ENCODE measurements at places on chromosomes 7 and 10.

DNA sequence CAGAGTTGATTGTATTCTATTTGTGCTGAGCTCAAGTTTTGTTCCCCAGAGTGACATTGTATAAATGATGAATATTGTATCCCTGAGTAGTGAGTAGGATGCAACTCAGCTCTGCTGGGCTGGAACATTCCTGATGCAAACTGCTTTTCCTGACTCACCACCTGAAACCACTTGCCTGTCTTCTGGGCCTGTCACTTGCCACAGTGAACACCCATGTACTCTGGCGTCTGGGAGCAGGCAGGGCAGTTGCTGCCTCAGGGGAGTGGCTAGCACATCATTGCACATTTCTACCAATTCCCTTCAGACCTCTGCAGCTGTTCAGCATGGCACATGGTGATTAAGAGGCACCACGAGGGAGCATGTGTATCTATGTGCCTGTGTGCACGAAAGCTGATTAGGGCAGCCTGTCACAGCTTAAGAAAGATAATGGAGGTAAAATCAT lies 157.3 kb downstream of the SND1 start:
- no peak for DNase-seq

- DNase-seq = peak; percentile 88
These were observed at the start of gene AP3M1 for GRCh38 chr10:74150204-74150989. TSS of gene AP3M1 (minus strand) at chr10:74150828. CDS start at chr10:74138379, 12,449 bp downstream.

- no peak for DNase-seq
These were observed 31.1 kb downstream of the CELF2 start for GRCh38 chr10:11048707-11049278.

- DNase-seq = no peak
These were observed 159.5 kb downstream of the PRKAG2 start for GRCh38 chr7:151717415-151717814.

- DNase-seq = no peak
These were observed 13.6 kb downstream of the CCSER2 start for GRCh38 chr10:84341983-84342382.

DNA sequence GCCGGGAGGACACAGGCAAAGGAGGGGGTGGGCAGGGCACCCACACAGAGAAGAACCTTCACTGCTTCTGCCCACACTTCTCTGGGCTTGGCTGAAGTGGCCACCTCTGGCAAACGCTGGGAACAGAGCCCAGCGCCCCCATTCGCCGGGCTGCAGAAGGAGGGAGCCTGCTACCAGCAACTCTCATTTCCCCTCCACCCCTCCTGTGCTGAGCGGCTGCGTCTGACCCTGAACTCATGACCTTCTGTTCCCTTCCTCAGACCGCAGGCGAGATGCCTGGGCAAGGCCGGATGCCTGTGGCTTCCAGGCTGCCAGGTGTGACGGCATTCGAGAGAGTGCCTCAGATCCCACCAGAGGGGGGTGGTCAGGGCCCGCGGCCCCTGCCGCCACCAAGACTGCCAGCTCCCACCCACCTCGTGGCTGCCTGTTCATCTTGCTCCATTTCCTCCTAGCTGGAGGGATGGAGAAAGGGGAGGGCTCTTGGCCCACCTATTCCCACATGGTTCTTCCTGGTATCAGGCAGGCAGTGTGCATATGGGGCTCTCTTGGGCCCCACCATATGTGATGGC lies 19.8 kb downstream of the DNAJB12 start:
- DNase-seq = peak; percentile 94

- DNase-seq = no peak
These were observed 4.7 kb upstream of the ABLIM1 start for GRCh38 chr10:114662646-114663217.

DNA sequence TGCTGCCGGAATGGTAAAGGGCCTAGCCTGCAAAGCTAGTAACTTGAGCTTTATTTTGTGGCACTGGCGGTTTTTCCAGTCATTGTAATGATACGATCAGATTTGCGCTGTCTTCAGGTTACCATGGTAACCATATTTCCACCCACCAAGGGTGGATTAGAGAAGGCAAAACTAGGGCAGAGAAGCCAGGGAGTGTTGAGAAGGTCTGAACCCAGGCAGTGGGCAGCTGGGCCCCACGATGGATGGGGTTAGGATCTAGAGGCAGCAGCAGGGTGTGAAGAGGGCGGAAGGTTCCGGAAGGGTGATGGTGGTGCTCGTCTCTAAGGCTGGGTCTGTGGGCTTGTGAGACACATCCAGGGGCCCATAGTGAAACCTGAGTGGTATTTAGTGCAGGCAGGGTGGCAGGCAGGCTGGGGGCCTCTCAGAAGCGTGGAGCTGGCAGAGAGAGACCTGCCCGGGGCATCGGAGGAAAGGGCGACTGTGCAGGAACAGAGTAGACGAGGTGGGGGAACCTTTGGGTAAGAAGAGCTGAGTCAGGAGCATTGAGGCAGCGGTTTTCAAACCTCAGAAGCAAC lies 87.9 kb upstream of the GTF2I start:
- no peak for DNase-seq

DNA sequence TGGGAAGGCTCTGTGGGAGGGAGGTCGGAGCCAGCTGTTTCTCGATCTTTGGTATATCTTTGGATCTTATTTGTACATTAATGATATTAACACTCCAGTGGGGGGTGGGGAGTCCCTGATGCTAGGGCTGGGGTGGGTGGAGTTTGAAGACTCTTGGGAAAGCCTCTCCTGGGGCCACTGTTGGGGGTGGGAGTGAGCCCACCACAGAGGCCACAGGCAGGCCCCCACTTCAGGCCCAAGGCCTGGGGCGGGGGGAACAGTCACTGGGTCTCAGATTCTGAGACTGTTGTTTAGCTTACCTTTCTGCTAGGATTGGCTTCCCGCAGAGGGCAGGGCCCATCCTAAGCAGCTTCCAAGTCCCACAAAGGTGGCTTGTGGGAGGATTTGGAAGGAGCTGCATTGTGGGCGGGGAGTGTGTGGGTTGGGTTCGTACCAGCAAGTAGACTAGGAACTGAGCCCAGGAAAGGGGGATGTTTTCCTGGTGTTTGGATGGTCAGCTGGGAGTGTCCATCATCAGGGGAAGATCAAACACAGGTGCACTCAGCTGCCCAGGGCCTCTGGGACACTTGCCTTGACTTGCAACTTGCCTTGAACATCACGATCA lies 11.9 kb downstream of the YKT6 start:
- DNase-seq = peak; percentile 25

DNA sequence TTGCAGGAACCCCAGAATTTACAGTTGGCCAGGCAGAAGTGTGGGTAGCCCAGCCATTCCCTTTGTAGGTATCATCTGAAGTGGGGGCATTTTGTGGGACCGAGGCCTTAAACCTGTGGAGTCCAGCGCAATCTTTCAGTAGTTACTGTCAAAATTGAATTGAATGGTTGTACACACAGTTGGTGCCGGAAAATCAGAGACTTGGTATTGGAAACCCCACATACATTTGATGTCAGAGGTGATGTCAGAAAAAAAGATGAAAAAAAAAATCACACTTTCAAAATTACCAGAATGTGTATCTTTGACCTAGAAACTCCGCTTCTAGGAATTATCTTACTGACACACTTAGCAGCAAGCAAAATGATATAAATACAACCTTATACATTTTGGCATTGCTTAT lies 153.8 kb upstream of the PLXNA4 start:
- no peak for DNase-seq

- DNase-seq = no peak
These were observed at the start of gene PCDH15 for GRCh38 chr10:54800741-54801421. TSS of gene PCDH15 (minus strand) at chr10:54801231. CDS start at chr10:54664262, 136,969 bp downstream.

DNA sequence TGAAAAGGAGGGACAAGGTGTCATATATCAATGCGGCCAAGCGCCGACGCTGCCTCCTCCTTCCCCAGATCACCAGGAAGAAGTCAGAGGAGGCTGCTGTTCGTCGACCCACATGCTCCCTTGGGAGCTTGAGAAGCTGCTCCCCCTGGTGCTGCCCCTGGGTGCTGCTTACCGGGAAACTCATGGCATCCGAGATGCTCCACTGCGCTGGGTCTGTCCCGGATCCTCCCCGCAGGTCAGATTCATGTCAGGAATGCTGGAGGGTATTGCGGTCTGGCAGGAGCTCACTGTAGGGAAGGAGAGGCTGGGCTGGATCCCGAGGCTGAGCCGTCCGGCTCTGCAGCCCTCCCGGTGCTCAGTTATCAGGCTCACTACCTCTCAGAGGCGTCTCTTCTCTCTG lies 123.7 kb upstream of the FAM20C start:
- DNase-seq = no peak

GRCh38 chr7:73738220-73738611 lies 386 bp downstream of the ABHD11 start:
- no peak for DNase-seq

- no peak for DNase-seq
These were observed 16.5 kb upstream of the DDIT4 start for GRCh38 chr10:72257051-72257892.

GRCh38 chr10:130941886-130942285 lies 369.6 kb downstream of the TCERG1L start:
- no peak for DNase-seq

GRCh38 chr7:97043281-97043680 lies 18.6 kb upstream of the DLX5 start:
- no peak for DNase-seq

DNA sequence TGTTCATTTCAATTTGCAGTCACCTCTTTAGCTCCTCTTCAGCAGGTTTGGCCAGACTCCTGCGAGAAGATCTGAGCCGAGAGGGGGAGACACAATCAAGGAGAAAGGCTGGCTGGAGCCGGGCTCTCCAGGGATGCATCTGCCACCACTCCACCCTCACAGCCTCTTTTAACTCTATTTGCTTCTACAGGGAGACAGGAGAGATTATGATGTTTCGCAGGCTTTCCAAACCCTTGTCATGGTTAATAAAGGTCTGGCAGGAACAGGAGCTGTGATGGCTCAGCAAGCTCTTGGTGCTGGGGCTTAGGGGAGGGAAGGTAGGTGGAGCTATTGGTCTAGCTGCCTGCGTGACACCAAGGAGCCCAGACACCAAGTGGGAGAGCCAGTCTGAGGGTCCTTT lies 448.1 kb upstream of the PODXL start:
- no peak for DNase-seq

- no peak for DNase-seq
These were observed 13.1 kb downstream of the UMAD1 start for GRCh38 chr7:7653593-7654187.

DNA sequence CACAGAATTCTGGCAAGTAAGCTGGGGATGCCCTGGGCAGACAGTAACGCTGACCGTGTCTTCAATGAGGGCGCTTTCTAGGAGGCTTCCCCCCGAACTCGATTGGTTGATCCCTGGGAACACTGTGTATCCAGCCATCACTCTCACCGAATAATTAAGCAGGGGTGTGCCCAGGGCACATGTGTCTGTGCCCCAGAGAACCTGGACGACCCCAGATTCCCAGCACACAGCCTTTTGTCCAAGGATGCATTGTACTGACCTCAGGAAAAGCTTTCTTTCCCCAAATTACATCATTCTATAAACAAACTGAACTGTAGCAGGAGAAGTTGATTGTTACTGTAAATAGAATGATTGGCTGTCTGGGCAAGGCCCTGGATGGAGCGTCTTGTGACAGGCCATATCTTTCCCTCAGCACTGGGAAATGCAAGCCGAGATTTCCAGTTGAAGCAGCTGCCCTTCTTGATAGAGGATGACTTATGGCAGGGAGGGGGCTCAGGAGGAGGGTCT lies 6.6 kb upstream of the DEPP1 start:
- DNase-seq = no peak

DNA sequence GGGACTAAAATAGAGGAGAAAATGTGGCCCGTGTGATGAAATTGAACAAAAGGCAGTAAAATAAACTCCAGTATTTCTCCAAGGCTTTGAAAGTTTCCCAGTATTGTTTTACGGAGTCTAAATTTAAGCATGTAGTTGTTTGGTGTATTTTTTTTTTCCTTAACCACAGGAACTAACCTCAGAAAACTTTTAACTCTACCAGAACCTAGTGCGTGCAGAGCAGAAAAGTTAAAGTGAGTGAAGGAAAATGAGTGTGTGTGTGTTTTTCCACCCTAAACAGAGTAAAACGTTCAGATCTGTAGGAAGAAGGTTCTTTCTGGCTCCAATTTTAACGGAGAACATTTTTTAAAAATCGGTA lies 812 bp downstream of the PROSER2 start:
- no peak for DNase-seq

DNA sequence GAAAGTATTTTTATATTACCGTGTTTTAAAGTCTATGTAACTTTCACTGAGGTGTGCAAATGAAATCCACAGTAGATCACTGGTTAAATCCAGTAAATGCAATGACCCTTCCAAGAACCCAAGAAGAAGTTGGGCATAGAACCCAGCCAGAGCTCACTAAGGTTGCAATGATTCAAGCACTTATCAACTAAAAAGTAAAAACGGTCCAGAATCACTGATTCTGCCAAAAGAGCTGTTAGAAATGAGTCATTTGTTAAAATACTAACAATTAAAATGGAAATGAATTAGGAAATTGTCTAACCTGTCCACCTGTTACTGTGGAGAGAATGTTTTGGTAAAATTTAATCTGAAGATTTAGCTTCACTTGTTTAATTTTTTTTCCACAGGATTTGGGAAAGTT lies 74.4 kb downstream of the ANK3 start:
- no peak for DNase-seq

DNA sequence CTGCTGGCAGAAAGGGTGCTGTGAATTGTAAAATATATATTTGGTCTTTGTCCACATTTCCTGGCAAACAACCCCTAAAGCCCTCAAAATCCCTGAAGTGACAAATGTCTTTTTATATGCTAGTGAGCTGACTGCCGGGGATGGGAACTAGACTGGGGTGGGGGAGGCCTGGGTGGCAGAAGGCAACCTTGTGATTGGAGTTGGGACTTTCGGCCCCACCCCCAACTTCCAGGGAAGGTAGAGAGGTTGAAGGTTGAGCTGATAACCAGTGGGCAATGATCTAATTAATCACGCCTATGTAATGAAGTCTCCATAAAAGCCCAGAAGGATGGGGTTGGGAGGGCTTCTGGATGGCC lies 2.7 kb downstream of the EPHA1 start:
- DNase-seq = no peak

GRCh38 chr10:31947144-31947926 lies 18.7 kb upstream of the ARHGAP12 start:
- no peak for DNase-seq

DNA sequence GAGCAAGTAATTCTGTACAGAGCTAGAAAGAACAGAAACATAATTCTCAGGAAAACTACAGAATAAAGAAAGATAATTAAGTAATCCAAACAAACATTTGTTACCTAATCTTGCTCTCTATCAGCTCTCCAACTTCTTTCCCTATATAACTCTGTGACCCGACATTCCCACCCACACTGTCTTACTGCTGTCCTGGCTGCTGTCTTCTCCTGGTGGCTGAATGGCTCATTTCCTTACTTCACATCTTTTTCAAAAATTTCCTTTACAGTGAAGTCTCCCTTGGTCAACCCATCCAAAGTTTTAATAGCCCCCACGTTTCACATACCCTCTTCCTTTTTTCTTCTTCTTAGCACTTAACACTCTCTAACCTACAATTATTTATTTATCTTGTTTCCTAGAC lies 64.0 kb downstream of the HYCC1 start:
- DNase-seq = no peak

DNA sequence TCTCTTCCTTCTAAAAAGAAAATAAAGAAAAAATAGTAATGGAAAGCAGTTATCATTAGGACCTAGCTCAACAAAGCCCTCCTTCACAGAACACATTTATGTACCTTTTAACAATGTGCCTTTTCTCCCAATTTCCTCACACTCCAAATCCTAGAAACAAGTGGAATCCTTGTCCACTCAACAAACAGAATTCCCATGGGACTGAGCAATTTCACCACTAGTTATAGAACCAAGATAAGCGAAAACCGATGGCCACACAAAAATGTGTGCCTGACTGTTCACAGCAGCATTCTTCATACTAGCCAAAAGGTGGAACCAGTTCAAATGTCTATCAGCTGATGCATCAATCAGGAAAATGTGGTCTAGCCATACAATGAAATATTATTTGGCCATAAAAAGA lies 17.3 kb downstream of the DCLRE1C start:
- DNase-seq = no peak
